ENCODE measurements at places on chromosomes 6 and 20.

DNA sequence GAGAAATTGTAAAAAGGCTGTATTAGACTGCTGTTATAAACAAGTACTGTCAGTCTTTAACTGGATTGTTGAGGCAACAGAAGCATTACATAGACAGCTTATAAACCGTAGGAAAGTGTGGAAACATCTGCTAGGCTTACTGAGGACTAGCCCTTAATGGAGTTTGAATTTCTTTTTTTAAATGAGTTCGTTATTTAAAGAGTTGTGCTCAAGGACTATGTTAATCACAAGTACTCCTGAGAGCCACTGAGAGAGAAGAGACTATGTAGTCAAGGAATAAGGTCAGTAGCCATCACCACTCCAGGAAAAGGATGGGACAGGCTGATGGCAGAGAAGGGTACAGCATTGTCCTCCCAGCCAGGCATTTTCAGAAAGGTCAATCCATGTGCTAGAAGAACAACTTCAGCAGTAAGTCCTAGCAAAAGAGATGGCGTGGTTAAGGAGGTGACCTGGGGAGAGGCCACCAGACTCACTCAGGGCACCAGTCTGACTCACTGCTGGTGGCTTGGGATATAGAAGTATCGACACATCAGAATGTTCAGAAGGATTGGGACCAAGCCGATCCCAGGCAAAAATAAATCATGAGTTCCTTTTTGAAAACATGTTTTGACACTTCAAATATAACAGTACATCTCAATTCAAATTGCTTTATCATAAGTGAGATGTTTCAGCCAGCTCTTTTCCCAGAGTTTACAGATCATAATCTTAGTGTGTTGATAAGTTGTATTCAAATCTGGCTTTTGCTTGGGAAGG lies 6.4 kb downstream of the RPS12 start:
- no peak for DNase-seq

GRCh38 chr6:87755708-87756671 lies 54.0 kb upstream of the AKIRIN2 start:
- no peak for DNase-seq

DNA sequence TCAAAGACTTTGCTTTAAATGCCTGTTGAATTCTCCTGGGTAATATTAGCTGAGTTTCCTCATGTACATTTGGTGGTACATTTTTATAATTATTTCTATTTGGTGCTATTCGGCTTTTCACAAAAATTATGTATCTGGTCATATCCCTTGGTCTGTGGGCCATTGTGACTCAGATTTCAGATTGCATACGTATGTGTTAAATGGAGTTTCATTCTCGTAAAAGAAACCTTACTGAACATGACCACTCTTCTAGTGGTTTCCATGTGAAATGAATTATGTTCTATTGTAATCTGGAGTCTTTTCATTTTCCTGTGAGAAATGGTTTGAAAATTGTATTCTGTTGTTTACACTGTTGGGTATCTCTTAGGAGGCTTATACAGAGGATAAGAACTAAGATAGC lies 386.2 kb upstream of the FLRT3 start:
- DNase-seq: no peak

GRCh38 chr6:154890874-154891273 lies 104.2 kb upstream of the TIAM2 start:
- no peak for DNase-seq

DNA sequence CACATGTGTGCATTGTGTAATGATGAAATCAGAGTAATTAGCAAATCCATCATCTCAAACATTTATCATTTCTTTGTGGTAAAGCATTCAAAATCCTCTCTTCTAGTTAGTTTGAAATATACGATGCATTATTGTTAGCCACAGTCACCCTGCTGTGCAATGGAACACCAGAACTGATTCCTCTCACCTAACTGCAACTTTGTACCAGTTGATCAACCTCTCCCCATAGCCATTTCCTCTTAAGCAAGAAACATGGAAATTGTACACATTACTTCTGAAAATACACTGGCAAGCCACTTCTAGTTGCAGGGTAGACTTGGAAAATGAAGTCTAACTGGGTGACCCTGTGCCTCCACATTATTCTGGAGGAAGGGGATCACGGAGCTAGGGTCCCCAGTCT lies 58.1 kb upstream of the ESR1 start:
- no peak for DNase-seq

DNA sequence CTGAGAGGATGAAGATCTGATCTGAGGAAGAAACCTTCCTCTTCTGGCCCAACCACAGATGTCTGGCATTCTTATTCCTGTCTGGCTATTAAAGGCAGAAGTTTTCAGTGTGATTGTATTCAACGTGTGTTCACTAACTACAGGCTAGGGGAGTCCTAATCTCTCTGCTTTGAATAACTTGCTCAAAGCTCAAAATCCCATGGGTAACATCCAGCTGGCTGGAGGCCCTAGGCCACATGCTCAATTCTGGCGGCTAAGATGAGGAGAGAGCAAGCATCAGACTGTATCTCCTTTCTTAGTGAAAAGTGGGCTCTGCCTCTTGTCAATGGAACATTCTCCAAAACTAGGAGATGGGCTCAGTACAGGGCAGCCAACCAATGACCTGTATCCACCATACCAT lies 478.0 kb downstream of the KIF16B start:
- peak; percentile 63 for DNase-seq

DNA sequence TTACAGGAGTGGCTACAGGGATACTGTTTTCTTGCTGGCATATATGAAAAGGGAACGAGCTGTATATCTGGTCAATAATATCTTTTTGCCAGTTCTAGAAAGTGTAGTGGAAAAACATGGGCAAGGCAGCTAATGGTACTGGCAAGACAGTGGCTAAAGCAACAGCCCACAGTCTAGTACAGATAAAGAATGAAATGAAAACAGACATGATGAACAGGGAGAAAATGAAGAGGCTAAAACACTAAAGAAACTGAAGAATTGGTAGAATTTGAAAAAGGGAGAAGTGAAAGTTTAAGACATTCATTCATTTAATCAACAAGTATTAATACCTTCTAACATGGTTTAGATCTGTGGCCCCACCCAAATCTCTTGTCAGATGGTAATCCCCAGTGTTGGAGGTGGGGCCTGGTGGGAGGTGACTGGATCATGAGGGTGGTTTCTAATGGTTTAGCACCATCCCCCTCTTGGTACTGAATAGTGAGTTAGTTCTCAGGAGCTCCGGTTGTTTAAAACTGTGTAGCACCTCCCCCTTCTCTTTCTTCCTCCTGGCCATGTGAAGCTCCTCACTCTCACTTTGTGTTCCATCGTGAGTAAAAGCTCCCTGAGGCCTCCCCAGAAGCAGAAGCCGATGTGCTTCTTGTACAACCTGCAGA lies 18.1 kb downstream of the FAM184A start:
- DNase-seq: no peak

- peak; percentile 20 for DNase-seq
These were observed 7.3 kb upstream of the NAA20 start for GRCh38 chr20:20009784-20010253.

DNA sequence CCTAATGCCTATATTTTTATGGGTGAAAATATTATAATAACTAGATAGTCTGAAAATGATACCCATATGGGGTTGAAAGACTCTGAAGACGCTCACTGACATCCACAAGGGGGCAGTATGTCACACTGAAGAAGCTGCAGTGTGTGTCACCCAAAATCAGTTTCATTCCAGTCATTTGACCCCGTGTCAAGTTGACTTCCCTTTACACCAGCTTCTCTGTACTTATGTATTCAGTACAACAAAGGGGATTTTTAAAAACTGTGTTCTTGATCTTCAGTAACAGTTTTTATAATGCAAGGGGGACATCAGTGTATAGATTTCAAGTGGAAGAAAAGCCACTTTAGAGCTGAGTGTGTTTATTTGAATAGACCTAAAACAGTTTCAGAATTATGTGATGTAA lies 19.3 kb downstream of the FAXC start:
- DNase-seq: peak; percentile 72

GRCh38 chr6:158969148-158969547 lies 30.9 kb downstream of the RSPH3 start:
- no peak for DNase-seq

GRCh38 chr20:3311623-3312022 lies 72.6 kb upstream of the SLC4A11 start:
- DNase-seq: no peak

DNA sequence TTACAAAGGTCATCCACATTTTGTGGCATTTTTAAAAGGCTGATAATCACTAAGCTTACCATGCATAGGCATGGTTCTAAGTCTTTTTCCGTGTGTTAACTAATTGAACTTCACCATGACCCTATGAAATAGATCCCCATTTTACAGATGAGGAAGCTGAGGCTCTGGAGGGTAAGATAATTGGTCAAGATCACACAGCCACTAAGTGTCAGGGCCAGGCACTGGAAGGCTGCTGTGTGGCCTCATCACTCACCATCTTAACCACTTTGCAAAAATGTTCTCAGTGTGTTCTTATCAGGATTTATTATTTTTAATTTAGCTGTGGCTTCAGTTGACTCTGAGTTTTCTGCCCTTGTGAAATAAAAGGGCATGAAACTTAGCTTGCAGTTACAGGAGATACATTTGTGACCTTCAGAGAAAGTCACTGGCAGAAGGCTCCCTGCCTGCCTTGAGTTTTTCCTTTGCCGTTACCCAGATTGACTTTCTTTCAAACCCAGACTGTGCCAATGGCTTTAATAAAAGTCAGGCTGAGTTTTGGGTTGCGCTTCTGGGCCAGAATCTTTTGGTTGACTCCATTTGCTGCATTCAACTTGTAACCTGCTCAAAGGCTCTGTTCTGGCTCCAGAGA lies 82.0 kb downstream of the EZR start:
- DNase-seq: no peak

GRCh38 chr20:29472606-29473005 lies 1784.9 kb upstream of the DEFB115 start:
- no peak for DNase-seq

GRCh38 chr6:45667766-45668165 lies 290.0 kb upstream of the SUPT3H start:
- DNase-seq: no peak

DNA sequence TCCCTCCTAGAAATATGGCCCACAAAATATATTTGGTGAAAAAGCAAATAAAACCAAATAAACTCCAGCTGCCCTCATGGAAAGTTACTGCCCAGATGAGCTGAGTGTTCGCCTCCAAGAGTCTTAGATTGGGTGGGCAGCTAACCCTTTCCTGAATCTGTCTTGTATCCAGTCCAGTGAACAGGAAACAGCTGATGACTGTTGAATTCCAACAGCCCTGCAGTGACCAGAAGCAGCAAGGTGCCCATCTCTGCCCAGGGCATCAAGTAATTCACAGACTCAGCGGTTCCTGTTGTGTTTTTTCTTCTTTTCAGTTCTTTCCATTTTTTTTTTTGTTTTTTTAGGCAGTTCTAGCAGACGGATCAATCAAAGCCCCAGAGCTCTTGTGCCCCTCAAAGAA lies 199.2 kb downstream of the UBE3D start:
- no peak for DNase-seq

GRCh38 chr6:157449610-157450009 lies 68.6 kb downstream of the ZDHHC14 start:
- peak; percentile 45 for DNase-seq

DNA sequence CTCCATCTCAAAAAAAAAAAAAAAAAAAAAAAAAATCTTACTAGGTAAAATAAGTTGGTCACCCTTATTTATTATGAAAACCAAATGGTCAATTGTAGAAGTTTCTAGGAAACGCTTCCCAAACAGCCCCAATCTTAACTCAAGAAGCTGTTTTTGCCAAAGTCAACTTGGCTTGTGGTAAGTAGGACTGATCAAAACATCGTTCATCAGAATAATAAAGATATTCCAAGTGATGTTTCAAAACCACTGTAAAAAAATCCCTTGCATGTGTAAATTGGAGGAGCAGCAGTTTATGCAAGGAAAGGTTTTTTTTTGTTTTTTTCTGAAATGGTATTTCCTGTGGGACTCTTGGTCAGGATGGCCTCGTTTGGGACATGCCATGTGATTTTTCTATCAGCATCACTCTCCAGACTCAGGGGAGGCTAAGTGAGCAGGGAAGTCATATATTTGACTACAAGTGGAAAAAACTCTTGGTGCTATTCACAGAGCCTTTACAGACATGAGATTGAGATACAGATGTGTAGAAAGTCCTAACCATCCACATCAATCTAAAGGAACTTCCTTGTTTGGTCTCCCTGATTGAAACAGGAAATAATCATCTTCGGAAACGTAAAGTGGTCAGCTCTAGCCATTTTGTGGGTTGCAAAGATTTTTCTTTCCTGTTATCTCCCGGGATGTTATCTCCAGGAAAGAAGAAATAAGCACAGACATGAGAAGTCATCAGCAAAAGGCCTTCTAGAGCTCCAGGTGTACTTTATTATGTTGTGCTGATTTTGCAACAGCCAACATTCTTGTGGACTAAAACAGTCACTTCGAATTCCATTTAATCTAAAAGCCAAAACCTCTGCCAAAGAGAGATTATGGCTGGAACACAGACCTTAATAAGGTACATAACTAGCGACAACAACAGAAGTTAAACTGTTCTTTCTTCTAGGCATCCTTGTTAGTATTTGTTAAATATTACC lies 177.8 kb downstream of the EDN1 start:
- peak; percentile 16 for DNase-seq

- peak; percentile 43 for DNase-seq
These were observed 182.6 kb upstream of the JAG1 start for GRCh38 chr20:10856237-10857015.

DNA sequence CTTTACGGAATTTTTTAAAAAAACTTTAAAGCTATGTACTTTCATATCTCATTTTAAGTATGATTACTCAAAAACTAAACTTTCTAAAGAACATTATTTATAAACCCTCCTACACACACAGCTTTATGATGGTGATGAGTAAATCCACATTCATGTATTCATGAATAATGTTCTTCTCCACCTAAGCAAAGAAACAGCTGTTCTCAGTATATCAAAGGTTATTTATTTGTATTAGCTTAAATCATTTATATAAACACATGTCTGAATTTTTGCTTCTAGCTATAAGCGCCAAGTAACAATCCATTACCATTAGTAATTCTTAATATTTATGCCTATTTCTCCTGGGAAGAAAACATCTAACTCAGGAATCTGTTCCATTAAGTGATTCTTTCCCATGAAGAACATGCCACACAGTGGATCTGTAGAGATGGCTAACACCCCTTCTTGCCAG lies 63.3 kb downstream of the SMLR1 start:
- peak; percentile 51 for DNase-seq

DNA sequence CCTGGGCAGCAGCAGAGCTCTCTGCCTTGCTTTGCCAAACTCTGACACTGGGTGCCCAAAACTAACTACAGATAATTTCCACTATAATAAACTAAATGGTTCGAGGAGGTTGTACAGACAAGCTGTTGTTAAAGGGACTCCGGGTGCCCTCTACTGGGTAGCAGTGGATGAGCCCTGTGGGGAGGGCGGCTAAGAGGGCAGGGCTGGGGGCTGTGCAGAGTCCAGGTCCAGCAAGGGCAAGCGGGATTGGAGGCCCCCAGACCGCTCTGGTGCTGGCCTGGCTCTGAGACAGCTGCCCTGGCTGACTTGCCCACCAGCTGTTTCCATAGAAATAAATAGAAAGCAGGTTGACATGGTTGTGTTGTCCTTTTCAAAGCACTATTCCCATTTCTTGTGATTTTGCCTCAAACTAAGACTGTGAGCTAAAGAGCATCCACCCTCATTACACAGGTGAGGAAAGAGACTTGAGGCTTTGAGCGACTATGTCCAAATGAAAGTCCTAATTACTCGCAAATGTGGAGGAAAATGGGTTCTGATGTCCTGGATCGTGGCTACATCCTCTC lies 167.6 kb upstream of the CST7 start:
- DNase-seq: peak; percentile 39
